EL (cell line): ENCODE measurements at places on chromosomes 1 and 21.
A peak's percentile ranks its signal among the peaks of the same experiment; 100 is the strongest.

- no peak for DNase-seq
Observed at GRCh38 chr1:8039071-8039470, 13.0 kb upstream of the ERRFI1 start.

DNA sequence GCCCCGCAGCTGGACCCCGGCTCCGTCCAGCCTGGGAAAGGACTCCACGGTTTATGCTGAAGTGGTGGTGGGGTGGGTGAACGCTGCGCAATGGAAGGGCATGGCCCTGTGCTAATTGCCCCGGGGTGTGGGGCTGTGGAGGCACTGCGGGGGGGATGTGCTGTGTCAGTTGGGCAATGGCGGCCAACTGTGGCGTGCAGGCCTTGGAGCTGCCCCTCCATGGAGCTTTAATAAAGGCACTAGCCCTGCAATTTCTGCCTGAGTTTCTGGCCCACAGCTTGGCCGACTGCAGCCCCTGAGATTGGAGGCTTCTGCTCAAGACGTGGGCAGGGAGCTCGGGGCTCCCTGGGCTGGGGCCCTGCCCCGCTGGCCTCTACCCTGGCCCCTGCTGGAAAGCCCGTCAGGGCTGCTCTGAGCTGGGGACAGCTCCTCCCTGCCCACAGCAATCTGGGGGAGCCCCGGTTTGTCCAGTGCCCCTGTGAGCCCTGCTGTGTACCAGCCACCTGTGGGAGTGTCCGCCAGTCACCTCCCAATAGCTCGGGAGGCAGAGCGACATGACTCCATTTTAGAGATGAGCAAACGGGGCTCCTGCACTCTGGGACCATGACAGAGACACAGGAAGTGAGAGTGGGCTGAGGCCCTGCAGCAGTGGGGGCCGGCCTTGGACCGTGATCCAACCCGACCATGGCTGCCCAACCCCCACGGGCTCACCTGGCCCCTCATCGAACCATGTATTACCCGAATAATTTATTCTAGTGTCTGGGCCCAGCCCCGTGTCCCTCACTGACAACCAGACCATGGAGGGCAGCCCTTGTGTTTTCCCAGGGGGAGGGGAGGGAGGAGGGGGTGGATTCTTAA, 8.7 kb upstream of the TNFRSF14 start:
- no peak for DNase-seq

DNA sequence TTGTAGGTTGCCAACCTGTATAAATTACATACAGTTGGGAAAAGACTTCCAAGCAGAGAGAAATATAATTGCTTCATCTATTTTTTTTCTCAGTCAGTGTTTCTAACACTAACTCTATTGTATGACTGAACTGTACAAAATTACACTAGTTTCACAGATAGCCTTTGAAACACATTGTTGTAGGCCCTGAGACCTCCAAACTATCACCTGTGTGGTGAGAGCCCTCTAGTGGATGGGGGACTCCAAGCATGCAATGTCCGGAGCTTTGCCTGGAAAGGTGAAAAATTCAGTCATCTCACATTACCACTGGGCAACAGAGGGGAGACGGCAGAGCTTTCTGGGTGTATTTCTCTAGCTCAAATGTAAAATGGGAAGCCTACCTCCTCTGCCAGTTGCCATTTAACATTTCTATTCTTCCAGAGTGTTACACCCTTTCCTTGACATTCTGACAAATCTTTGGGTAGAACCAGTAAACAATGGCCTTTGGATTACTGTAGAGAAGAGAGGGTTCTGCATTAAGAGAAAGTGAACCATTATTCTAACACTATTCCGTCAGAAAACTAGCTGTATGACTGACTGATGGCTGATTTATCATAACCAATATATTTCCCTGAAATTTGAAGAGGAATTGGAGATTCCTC, 212.2 kb downstream of the LYPLAL1 start:
- peak; percentile 69 for DNase-seq

DNA sequence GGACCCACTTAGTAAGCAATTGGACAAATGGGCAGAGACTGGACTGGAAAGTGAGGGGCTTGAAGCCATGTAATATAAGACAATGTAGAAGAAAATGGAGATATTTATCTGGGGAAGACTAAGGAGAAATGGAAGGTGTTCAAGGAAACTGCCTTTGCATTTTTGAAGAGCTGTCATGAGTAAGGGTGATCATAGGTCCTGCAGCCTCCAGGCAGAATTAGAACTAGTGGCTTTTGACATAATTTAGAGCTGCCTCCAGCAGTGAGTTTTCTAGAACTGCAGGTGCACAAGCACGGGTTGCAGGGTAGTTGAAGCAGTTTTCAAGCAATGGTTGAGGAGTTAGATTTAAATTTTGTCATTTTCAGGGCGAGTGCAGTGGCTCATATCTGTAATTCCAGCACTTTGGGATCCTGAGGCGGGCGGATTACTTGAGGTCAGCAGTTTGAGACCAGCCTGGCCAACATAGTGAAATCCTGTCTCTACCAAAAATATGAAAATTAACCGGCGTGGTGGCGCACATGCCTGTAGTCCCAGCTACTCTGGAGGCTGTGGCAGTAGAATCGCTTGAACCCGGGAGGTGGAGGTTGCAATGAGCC, 3.7 kb upstream of the CDC14A start:
- no peak for DNase-seq

DNA sequence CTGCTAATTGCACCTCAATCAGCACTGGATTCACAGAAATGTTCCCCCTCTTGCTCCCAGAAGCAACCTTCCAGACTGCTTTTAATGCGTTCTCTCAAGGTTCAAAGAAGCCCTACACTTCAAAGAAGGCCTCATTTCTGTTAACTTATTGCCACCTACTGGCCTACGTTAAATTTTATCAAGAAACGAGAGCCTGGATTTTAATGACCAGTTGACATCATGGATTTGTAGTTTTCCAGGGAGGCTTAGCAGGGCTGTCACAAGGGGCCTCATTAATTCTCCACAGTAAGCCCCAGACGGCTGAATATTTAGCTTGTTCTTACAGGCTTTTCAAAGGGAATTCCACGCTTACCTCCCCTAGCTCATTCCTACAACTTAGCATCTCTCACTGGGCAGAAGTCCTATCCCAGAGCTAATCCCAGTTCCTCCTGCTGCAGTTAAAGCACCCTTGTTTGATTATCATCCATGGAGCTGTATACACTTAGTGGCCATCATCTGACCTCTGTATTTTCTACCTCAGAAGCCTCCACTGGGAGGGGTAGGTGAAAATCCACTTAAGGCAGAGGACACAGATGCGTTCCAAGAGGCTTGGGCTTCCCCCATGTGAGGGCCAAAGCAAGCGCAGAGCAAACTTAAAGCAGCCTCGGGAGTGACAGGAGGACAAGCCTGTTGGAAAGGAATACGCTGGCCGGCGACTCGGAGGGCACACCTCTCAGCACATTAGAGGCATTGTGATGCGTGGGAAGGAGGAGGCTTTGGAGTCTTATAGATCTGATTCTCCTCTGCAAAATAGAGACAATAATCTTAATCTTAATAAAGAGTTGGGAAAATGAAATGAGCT, 32.2 kb upstream of the CYP4X1 start:
- no peak for DNase-seq
